ENCODE measurements at places on chromosomes 1 and 21.

DNA sequence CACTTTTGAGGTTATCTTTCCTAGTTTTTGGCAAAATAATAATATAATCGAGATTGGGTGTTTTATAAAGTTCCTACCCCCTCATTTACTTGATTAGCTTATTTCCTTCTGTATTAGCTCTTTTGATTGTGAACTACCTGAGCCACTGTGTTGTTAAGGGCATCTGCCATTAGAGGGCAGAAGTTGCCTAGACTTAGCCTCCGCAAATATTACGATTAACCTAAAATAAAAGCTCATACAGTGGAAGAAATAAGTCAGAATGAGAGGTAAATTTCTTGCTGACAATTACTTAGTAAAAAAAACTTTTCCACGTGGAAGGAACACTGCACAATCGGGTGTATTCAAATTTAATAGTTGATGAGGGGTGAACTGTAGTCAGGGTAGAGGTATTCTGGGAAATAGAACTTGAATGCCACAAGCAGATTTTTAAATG is 2.3 kb downstream of the H3-3A start:
- DNase-seq, result peak; percentile 75

GRCh38 chr1:201457508-201457960 is 11.5 kb downstream of the PHLDA3 start:
- no peak for DNase-seq

DNA sequence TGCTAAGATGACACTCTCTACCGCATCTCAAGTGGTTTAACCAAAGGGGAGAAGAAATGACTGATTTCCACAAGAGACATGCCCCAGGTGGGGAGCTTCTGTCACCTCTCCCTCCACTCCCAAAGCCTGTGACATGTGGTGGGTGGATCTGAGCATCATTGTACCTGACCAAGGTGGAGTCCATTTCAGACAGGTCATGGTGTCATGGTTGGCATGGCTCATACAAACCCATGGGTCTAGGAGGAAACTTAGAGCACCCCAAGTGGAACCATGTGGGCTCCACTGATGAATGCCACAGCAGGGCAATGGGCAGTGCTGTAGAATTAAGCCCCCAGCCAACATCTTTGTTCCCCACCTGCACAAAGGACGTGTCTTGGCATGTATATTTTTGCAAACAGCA is 131.5 kb upstream of the EDN2 start:
- DNase-seq, result no peak

- DNase-seq, result peak; percentile 44
Measured at GRCh38 chr1:184838504-184838951, 83.9 kb upstream of the EDEM3 start.

DNA sequence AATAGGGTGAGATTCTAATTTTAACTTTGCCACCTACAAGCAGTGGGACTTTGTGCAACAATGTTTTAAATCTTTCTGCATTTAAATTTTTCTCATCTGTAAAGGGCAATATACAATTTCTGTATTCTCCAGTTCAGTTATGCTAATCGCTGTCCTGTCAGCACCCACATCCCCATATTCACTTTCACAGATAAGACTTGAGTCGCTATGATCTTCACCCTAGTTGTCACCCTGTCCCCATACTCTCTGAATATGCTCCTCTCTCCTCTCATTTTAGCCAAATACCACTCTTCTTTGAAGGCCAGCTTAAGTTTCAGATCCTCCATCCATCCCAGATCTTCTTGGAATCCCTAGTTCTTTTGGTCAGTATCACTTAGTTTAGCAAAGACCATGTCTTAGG is 8.8 kb downstream of the DDR2 start:
- no peak for DNase-seq

- DNase-seq, result no peak
Measured at GRCh38 chr1:100230765-100231164, 18.9 kb downstream of the DBT start.

DNA sequence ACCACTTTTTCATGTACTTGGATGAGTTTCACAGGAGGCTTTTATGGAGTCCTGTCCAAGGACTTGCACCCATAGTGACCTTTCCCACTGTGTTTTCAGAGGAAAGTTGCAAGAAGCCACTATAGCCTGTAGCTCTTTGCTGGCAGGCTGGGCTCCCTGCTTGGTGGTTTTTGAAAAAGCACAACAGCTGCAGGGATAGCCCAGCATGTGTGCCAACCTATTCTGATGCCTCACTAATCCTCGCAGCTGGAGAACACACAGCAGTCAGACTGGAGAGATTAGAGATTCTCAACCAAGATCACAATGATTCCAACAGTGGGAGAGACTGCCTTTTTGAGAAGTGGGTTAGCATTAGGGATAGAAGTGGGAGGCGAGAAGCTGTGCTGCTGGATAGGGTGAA is 24.1 kb upstream of the ARHGEF11 start:
- no peak for DNase-seq

All from Kasumi-1 (cell line).